GM06990 (cell line): ENCODE measurements at places on chromosomes 7 and 10.

DNA sequence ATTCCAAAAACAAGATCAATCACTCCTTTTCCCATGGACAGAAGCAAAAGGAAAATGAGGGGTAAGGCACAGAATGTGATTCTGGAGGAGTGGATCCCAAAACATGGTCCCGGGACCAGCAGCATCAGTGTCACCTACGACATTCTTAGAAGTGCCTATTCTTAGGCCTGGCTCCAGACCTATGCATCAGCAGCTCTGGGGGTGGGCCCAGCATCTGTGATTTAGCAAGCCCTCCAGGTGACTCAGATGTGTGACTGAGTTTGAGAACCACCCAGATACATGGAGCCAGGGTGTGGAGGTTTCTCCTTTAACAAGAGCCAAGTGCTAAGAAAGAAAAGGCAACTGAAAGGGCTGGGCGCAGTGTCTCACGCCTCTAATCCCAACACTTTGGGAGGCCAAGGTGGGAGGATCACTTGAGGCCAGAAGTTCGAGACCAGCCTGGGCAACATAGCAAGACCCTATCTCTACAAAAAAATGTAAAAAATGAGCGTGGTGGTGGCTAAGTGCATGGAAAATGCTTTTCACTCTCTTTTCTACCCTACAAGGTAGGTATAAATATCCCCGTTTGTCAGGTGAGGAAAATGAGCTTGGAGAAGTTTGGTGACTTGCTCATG is 17.1 kb upstream of the ARPC1A start:
- no peak for DNase-seq

DNA sequence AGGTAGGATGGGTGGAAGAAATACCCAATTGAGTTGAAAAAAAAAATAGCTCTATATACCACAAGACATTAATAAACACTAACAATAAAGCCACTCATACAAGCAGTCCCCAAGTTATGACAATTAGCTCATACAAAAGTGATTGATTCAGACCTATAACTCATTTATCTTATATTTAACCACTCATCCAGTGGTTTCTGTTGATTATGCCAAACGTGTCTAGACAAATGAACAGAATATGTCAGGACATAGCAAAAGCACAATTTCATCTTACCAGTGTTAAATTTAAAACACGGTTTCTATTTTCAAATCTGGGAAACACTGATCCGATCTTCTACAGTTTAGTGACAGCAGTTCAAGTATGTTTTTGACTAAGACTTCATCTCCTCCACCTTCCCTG is 17.0 kb downstream of the ABI1 start:
- DNase-seq: no peak

DNA sequence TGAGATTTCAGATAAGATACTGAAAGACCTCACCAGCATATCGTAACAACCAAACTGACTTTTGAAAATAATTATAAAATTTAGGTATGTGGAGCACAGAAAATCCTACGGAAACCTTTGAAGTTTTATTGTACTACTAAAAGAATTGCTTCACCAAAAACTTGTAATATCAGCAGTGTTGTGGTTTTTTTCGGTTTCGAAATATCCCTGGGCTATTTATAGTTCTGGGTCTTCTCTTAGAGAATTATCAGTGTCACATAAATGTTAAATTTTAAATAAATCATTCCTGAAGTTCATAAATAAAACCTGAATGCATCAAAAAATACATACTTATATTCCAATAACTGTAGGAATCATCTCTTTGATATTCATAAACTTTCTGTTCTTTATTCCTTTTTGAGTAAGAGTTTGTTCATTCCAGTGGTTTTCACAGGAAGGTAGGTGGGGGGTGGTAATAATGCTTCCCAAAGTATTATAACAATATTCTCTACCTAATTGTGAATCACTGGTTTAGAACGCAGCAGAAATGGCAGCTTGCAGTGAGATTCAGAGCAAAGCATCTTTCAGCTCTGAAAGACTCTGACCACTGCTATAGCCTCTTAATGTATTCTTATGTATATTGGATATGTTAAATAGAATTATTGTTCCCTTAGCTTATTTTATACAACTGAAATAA is 60.2 kb downstream of the ZNF277 start:
- no peak for DNase-seq

- DNase-seq: no peak
Observed at GRCh38 chr10:48476279-48476982, 128.4 kb downstream of the ARHGAP22 start.

DNA sequence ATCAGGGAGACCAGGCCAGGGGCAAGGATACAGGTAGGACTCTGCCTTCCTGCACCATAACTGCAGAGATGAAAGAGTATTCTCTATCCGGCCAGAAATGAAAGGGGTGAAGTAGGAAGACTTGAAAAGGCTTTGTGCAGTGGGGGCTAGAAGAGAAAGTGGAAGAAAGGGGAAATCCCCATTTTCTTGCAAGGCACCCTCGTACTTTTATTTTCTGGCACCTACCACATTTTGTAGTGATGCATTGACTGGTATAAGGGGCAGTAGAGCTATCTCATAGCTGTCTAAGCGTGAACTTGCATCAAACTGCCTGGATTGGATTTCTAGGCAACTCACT is 752 bp upstream of the CAMK2G start:
- DNase-seq: no peak

- no peak for DNase-seq
Observed at GRCh38 chr7:131610007-131610406, 53.6 kb upstream of the PODXL start.
